ENCODE measurements at places on chromosomes 1 and 21. TPM values are rescaled to one million over a fixed set of nuclear protein-coding genes. Genes with fewer than 3 reads are reported as not detected.

Gene NTNG1
- not detected for total RNA-seq

Gene DIRAS3
- total RNA-seq: not detected

Gene SYPL2
- not detected for total RNA-seq

Gene FCGR3B
- 2.7 TPM for total RNA-seq

Gene CD1D
- total RNA-seq: not detected

All from natural killer cell treated with Interleukin-12 subunit alpha and Interleukin-12 subunit beta and Interleukin-15 and Interleukin-18, amount 100 ng/mL, for 72 hours (primary cell).